ENCODE measurements at places on chromosomes 4 and X. TPM values are rescaled to one million over a fixed set of nuclear protein-coding genes. Genes with fewer than 3 reads are reported as not detected.

NXF3 gene
- total RNA-seq = not detected

MAGEA2 gene
- not detected for total RNA-seq

EXOC1L gene
- not detected for total RNA-seq

TCEAL3 gene
- 10.5 TPM for total RNA-seq

POF1B gene
- total RNA-seq = 1.1 TPM

MEPE gene
- total RNA-seq = not detected

EPGN gene
- total RNA-seq = 0.29 TPM

PAGE4 gene
- not detected for total RNA-seq

CRMP1 gene
- total RNA-seq = not detected

TENM3 gene
- total RNA-seq = 23.1 TPM

AMOT gene
- total RNA-seq = 0.96 TPM

SH3RF1 gene
- 19.9 TPM for total RNA-seq

FBXO8 gene
- 18.5 TPM for total RNA-seq

RAB9B gene
- 0.76 TPM for total RNA-seq

ODAM gene
- not detected for total RNA-seq

CXCL3 gene
- 0.33 TPM for total RNA-seq

IL13RA1 gene
- total RNA-seq = 61.4 TPM

SATL1 gene
- total RNA-seq = not detected

ZCCHC12 gene
- 0.33 TPM for total RNA-seq

SSX4B gene
- not detected for total RNA-seq

FAM9B gene
- total RNA-seq = not detected

RASSF6 gene
- total RNA-seq = not detected

ARSD gene
- 27.4 TPM for total RNA-seq

ALB gene
- total RNA-seq = not detected

MAGEC1 gene
- total RNA-seq = not detected

USP26 gene
- total RNA-seq = not detected
